Activated CD8-positive, alpha-beta T cell treated with anti-CD3 and anti-CD28 coated beads, Interleukin-2, amount 10 ng/mL, durations not matched to agents 7 days and 5 days (primary cell): ENCODE measurements at places on chromosomes 5 and 9.
A peak's percentile ranks its signal among the peaks of the same experiment; 100 is the strongest.

GRCh38 chr9:87359264-87359663, 138.4 kb upstream of the DAPK1 start:
- no peaks in the 10 kb centered on the region for H3K4me1 ChIP-seq
- DNase-seq, result no peak
- H3K36me3 ChIP-seq, result no peaks in the 10 kb centered on the region
- no peaks in the 10 kb centered on the region for H3K27me3 ChIP-seq

- no peak for DNase-seq
- no peaks in the 10 kb centered on the region for H3K4me1 ChIP-seq
- no peak overlapping the region for H3K27ac ChIP-seq
- no peaks in the 10 kb centered on the region for H3K36me3 ChIP-seq
- no peaks in the 10 kb centered on the region for H3K27me3 ChIP-seq
These were observed 216.2 kb upstream of the PIK3R1 start for GRCh38 chr5:67999391-67999790.

- no peak overlapping the region for H3K27ac ChIP-seq
- peaks cover 8% of the 10 kb centered on the region for H3K27me3 ChIP-seq
- peaks cover 2% of the 10 kb centered on the region for H3K36me3 ChIP-seq
- DNase-seq, result no peak
- peaks cover 3% of the 10 kb centered on the region for H3K4me1 ChIP-seq
- no peak overlapping the region for H3K4me3 ChIP-seq
These were observed 22.9 kb upstream of the HMGCS1 start for GRCh38 chr5:43336159-43336558.

DNA sequence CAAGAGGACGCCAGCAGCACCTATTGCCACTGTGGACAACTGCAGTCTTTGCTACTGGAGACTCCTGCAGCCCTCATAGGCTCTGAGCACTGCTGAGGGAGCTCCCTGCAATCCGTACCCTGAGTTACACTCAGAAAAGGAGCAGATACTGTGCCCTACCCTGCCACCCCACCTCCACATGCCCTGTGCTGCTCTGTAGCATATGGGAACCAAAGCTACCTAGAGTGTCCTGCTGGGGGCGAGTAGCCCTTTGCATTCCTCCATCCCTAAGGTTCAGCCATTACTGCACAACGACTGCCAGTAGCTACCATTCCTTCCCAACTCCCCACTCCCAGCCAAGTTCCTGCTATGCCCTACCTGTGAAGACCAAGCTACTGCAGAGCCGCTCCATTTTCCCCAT, 90.2 kb upstream of the SNCAIP start:
- no peak for DNase-seq
- no peaks in the 10 kb centered on the region for H3K27me3 ChIP-seq
- no peaks in the 10 kb centered on the region for H3K4me1 ChIP-seq
- H3K36me3 ChIP-seq, result no peaks in the 10 kb centered on the region
- no peak overlapping the region for H3K4me3 ChIP-seq
- H3K27ac ChIP-seq, result no peak overlapping the region

DNA sequence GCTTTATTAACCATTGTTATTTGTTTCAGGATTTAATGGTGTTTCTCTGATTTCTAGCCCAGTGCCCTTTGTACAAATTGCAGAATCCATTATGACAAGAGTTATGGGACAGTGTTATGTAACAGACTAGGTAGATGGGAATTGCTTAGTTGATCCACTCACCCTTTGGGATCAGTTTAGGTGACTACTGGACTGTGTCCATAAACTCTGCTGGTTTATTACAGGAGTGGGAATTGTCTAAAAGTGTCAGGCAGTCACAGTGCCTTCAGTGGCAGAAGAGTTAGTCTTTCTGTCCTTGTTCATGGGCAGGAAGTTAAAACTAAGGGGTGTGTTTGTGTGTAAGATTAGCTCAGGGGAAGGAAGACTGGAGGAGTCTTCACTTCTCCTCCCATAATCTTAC, 29.3 kb downstream of the RCL1 start:
- no peaks in the 10 kb centered on the region for H3K27me3 ChIP-seq
- peaks cover 10% of the 10 kb centered on the region for H3K36me3 ChIP-seq
- peak overlapping the region; percentile 44 for H3K27ac ChIP-seq

DNA sequence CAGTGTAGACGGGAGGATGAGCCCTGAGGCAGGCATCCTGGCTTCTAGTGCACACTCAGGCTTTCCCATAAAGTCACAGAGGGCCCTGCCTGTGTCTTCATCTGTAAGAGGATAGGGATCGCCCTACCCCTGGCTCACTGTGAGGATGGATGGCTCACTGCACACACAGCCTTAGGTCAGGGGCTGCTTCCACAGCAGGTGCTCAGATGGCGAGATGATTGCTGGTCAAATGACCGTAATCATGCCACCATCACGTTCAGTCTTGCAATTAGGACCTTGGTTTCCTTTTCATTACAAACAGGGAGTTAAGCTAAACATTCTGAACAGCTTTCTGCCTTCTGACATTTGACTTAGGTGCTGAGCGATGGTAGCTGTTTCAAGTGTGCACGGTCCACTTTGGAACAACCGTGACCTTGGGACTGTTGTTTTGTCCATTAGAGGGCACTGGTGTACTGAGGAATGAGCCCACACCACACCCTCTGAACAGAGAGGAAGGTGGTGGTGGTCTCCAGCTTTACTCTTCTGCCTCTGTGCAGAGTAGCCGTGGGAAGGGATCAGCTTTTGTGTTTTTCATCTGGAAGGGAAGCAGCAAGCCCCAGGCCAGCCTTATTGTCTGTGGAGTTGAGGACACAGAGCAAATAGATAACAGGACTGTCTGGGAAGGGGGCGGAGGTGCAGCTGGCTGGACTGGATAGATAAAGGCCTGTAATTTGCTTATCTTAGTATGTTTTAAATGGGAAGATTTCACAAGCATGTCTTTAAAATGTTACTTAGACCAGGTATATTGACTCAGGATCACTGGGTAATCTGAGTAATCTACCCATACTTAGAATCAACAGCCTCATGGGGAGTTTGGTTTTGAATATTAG, 183.1 kb downstream of the TRIO start:
- H3K27me3 ChIP-seq, result peaks cover 10% of the 10 kb centered on the region
- no peak overlapping the region for H3K4me3 ChIP-seq
- no peak for DNase-seq
- peaks cover 8% of the 10 kb centered on the region for H3K4me1 ChIP-seq

- H3K4me1 ChIP-seq, result no peaks in the 10 kb centered on the region
- no peak for DNase-seq
- H3K27ac ChIP-seq, result no peak overlapping the region
- H3K27me3 ChIP-seq, result no peaks in the 10 kb centered on the region
- H3K36me3 ChIP-seq, result peaks cover 50% of the 10 kb centered on the region
- no peak overlapping the region for H3K4me3 ChIP-seq
These were observed 51.9 kb downstream of the ERCC6L2 start for GRCh38 chr9:95927271-95928004.

DNA sequence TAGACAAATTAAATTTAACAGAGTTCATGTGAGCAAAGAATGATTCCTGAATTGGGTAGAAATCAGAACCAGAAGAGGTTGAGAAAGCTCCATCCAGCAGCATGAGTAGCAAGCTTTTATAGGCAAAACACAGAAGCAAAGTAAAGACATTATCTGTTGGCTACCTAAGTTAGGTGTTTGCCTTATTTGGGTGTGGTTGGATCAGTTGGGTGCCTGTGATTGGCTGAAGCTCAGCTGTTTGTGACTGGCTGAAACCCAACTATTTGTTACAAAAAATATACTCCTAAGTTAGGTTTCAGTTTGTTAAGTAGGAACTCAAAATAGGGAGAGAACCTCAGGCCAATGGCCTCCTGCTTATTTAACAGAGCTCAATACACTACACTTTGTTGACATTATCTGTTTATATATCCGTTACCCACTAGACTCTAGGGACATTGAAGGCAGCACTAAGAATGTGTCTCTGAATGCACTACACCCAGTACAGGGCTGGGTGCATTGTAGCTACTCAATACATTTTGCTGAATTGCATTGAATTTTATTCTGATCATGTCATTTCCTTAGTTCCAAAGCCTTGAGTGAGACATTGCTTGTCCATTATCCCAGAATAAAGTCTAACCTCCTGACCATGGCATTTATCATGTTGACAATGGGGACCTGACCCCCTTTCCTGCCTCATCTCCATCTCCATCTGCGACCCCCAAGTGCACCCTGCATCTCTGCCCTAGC, 98.7 kb downstream of the CCDC192 start:
- H3K4me3 ChIP-seq, result no peak overlapping the region
- H3K27ac ChIP-seq, result no peak overlapping the region
- H3K4me1 ChIP-seq, result no peaks in the 10 kb centered on the region
- H3K27me3 ChIP-seq, result no peaks in the 10 kb centered on the region
- no peaks in the 10 kb centered on the region for H3K36me3 ChIP-seq

DNA sequence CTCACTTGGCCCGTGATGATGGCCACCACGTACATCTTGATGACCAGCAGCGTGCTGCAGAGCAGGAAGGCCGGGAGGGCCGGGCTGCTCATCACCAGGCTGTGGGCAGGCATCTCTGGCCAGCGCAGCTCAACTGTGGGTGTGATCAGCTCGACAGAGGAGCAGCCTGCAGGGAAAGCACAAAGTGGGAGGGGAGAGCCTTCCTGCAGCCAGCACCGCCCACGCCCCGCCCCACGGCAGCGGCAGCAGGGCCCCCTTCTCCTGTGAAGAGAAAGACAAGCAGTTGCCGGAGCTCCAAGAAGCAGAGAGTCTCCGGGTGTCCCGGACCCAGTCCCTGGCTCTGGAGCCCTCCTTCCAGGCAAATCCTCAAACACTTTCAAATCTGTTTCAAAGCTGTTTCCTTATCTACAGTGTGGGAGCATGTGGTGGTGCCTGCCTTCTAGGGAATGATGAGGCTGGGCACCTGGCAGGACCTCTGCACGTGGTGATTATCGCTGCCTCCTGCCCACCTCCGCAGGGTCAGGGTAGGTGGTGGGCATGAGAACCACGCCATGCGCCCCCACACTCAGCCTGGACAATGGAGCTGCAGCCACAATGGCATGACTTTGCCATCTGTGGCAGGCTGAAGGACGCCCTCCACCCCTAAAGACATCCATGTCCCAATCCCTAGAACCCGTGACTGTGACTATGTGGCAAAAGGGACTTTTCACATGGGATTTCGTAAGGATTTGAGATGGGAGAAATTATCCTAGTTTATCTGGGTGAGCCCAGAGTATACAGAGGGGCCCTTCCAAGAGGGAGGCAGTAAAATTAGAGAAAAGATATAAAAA, at the start of gene PTGES:
PTGES (minus strand) TSS at position 143 of the 830 bp plus-strand sequence; CDS start at position 113, 30 bp downstream.
- peaks cover 19% of the 10 kb centered on the region for H3K4me1 ChIP-seq
- H3K27ac ChIP-seq, result no peak within 1 kb of the TSS
- H3K27me3 ChIP-seq, result peaks cover 14% of the 10 kb centered on the region
- peak; percentile 62 for DNase-seq

DNA sequence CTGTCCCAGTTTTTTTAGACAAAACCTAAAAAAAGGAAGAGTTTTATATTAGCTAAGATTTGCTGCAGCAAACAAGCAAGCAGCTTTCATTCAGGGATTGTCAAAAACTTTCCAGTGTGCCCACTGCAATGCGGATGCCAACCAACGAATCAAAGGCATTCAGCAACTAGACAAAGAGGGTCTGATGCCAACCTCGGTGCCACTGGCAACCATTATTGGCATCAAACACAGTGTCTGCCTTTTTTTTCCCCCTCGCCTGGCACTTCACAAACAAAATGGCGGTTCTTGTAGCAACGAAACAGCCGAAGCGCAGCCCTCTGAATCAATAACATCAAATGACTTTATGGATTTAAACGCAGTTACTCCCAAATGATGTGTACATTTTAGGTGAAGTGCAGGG, 10.4 kb downstream of the NFIB start:
- DNase-seq, result no peak
- no peak overlapping the region for H3K27ac ChIP-seq
- no peak overlapping the region for H3K4me3 ChIP-seq
- peaks cover 8% of the 10 kb centered on the region for H3K27me3 ChIP-seq
- H3K36me3 ChIP-seq, result no peaks in the 10 kb centered on the region

DNA sequence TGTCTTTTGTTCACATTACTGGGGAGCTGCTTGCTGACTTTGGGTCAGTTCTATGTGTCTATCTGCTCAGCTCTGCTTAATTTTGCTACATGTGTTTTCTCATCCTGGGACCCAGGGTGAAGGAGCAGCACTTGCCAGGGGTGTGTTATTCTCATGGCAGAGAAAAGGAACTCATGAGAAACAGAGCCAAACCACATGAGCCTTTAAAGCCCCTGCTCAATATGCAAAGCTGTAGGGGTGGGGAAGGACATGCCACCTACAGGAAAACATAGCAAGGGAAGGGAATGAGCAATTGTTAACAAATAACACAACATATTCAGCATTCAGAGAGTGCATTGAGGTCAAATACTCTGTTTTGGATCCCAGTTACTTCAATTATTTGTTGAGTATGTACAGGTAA, 290.9 kb downstream of the CDK5RAP2 start:
- no peaks in the 10 kb centered on the region for H3K4me1 ChIP-seq
- no peak overlapping the region for H3K4me3 ChIP-seq
- no peaks in the 10 kb centered on the region for H3K36me3 ChIP-seq
- H3K27me3 ChIP-seq, result no peaks in the 10 kb centered on the region
- H3K27ac ChIP-seq, result no peak overlapping the region
- no peak for DNase-seq

GRCh38 chr9:9214066-9214465, 1398.7 kb downstream of the PTPRD start:
- no peaks in the 10 kb centered on the region for H3K27me3 ChIP-seq
- H3K27ac ChIP-seq, result no peak overlapping the region
- H3K4me1 ChIP-seq, result no peaks in the 10 kb centered on the region
- no peak for DNase-seq

- H3K27ac ChIP-seq, result peak overlapping the region; percentile 93
- H3K36me3 ChIP-seq, result peaks cover 6% of the 10 kb centered on the region
- no peak for DNase-seq
- H3K4me3 ChIP-seq, result no peak overlapping the region
- peaks cover 52% of the 10 kb centered on the region for H3K4me1 ChIP-seq
These were observed 8.7 kb upstream of the ENG start for GRCh38 chr9:127863191-127863621.

DNA sequence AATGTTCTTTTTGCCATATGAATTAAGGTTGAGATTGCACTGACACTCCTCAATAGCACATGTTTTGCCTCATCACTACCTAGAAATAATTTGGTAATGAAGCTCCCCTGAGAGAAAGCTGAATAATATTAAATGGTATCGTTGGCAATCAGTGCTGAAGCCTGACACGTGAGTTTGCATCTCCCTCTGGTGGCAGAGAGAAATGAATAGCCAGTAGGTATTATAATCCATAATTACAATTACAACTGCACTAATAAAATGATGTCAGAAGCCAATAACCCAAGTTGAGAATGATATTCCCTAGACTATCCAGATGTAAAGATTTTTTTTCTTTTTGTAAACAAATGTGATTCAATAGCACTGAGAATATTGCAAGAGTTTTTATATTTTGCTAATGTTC, 700.3 kb downstream of the PTPRD start:
- no peak overlapping the region for H3K27ac ChIP-seq
- no peaks in the 10 kb centered on the region for H3K27me3 ChIP-seq
- H3K4me3 ChIP-seq, result no peak overlapping the region
- no peak for DNase-seq
- H3K36me3 ChIP-seq, result no peaks in the 10 kb centered on the region

GRCh38 chr5:128116445-128116844, 32.9 kb downstream of the SLC12A2 start:
- no peak overlapping the region for H3K4me3 ChIP-seq
- H3K36me3 ChIP-seq, result peaks cover 50% of the 10 kb centered on the region
- H3K4me1 ChIP-seq, result peaks cover 9% of the 10 kb centered on the region
